Dermis blood vessel endothelial cell (primary cell): ENCODE measurements at places on chromosomes 1 and 21. TPM values are rescaled to one million over a fixed set of nuclear protein-coding genes. Genes with fewer than 3 reads are reported as not detected.
A peak's percentile ranks its signal among the peaks of the same experiment; 100 is the strongest.

DNA sequence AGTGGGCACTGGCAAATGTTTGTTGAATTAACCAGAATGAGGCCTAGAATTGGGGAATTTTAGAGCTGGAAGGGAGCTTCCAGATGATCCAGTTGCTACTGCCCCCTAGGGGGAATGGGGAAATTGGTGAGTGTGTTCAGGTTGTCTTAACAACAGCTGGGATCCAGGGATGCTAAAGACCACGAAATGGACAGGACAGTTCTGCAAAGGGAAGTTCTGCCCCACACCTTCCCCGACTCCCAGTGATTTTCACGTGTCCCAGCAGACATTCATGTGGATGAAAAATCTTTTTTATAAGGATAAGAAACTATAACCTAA is 33.9 kb downstream of the TRIM62 start:
- peak; percentile 20 for DNase-seq

DNA sequence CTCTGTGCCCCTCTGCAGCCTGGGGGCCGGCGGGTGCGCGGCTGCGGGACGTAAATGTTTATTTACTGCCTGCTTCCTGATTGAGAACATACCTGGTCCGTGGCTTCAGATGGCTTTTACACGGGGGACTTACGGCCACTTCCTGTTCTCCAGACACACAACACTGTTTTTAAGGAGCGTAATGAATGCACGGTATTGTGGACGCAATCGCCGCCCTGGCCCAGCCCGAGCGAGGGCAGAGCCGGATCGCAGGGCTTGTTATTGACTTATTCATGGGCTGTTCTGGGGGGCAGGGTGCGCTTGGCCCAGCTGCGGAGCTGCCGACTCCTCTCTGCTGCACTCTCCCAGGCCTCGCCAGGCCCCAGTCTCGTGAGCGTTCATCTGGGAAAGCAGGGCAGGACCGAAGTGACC is 52.8 kb upstream of the ACTRT2 start:
- no peak for DNase-seq

- no peak for DNase-seq
Measured at GRCh38 chr1:24743404-24744211, 1.6 kb upstream of the CLIC4 start.

- DNase-seq, result no peak
Measured at GRCh38 chr1:219427403-219427802, 185.5 kb downstream of the ZC3H11B start.

- no peak for DNase-seq
Measured at GRCh38 chr1:38213646-38214434, 167.2 kb upstream of the POU3F1 start.

DNA sequence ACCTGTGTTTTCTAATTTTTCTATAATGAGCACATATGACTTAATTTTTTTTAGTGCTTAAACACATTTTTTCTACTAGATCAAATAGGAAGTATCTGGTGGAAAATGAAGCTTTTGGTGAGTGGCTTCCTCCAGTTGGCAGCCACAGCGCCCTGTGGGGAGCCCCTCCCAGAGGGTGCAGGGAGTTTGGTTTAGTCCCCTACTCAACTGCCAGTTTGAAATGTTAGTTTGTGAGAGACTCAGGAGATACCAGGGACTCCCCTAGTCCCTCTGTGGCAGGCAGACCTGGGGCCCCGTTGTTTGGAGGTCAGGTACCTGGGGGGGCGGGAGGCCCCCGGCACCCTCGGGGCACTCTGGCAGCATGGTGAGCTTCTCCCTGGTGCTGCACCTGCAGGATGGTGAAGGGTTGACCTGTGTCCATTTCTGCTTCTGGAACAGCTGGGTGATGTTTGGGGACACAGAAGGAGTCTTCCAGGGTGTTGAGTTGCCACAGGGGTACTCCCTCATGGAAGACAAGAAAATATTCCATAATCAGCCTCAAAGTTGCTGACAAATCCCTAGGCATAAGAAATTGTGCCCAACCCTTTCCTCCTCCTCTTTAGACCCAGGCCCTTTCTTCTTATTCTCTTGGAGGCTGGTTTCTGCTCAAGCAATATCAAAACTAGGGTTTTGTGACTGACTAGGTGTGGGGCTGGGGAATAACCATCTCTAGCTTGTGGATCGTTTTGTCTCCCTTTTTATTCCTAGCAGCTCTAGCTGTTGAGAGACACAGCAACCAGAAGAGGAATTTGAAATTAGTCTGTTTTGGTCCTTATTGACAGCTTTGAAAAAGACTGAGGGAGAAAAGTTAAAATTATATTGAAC is 91.6 kb downstream of the ABCA4 start:
- no peak for DNase-seq

DNA sequence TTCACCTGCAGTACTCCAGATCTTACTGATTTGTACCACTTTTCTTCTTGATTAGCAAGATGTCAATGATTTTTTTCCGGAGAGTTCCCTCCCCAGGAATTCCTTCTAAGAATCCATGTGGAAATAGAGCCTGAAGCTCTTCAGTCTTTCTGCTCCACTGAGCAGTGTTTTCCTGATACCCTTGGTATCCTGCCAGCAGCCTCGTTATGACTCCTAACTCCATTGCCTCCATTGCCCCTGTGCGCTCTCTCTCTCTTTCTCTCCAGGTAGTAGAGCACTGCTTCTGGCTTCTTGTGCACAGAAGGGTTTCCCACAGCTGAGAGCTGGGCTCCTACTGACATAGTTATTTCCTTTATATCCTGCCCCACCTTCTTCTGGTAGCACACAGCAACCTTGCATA is 12.2 kb downstream of the UBE2U start:
- no peak for DNase-seq

DNA sequence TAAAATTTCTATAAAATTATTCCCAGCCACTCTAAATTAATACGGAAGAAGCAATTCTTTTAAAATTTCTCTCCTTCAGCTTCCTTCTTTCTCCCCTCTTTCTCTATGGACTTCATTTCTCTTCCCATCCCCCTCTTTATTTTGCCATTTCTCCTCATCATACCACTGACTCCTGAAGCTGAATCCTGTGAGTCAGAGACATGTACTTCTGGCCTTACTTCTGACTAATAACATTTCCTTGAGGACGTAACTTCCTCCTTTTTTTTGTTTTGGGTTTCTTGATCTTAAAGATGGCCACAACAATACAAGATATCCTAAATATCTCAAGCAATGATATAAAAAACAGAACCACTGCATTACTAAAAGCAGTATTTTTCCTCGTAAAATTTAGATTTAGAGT is 63.6 kb upstream of the DENND1B start:
- peak; percentile 77 for DNase-seq

- DNase-seq, result no peak
Measured at GRCh38 chr1:32431736-32432400, 33.0 kb upstream of the ZBTB8B start.

OR6K3 gene
- not detected in 2 replicates for total RNA-seq

RNF186 gene
- total RNA-seq, result not detected in 2 replicates

ARHGEF16 gene
- 0.51 TPM in 2 replicates for total RNA-seq

SLC2A5 gene
- 0.34 TPM in 1 of 2 replicates, not detected in the other for total RNA-seq

SIM2 gene
- total RNA-seq, result under 0.01 and 0.05 TPM in 2 replicates

KLHDC8A gene
- total RNA-seq, result not detected in 2 replicates
